Body of pancreas (tissue), 4 donors: ENCODE measurements at places on chromosomes 7 and 10.
A peak's percentile ranks its signal among the peaks of the same experiment; 100 is the strongest.

GRCh38 chr7:80127412-80128160 is 7.0 kb upstream of the GNAI1 start:
- no peak for DNase-seq

- DNase-seq, result no peak
Observed at GRCh38 chr10:24456322-24456721, 247.4 kb downstream of the KIAA1217 start.

DNA sequence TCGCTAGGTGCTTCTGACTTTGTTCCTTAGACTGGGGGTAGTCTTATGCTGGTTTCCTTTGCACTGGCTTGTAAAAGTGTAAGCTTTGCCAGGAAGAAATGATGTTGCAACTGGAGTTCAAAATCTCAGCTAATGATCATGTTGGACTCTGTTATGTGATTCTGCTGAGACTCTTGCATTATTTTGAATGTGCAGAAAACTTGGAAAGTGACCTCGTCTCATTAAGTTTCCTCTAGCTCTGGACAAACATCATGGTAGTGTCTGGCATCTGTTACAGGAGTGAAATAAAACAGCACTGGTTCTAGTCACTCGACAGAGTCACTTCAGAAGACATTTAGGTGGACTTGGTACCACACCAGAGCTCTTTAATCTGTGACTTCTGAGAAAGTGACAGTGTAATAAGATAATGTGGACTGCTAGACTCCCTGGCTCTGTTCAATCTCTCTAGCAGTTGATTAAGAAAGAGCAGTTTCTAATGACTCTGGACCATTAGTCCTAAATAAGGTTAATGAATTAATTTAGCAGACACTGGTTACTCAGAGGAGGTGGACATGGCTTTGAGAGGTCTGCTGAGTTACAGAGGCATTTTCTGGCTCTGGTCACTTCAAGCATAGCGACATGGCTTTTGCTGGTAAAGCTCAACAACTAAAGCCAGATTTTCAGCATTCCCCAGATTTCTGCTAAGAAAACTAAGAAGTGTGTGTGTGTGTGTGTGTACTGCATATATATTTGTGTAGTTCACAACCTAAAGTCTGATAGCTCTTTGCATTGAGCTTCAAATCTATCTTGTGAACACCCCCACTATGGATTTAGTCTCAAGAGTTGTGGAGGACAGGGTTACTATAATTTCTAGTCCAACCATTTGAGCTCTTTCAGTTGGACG is 2.0 kb downstream of the NRP1 start:
- no peak for DNase-seq

- no peak for DNase-seq
Observed at GRCh38 chr10:5584895-5585516, 60.2 kb downstream of the CALML3 start.

DNA sequence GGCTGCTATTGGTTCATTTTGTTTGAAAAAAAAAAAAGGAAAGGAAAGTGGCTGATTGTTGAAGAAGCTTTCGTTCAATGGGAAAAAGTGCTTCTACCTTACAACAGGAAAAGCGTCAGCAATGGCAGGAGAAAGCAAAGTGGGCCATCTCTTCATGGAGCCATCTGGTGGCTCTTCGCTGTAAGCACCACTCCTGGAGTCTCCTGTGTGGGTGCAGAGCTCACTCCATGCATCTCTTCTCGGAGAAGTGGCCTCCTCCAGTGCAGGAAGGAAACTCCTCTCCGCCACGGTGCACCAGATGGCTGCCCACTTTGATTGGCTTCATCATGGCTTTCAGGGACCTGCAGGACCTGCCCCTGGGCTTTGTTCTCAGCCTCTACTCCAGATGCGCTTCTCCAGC is 250.9 kb downstream of the PTEN start:
- DNase-seq, result peak; percentile 74

- no peak for DNase-seq
Observed at GRCh38 chr10:51766423-51767102, 67.2 kb upstream of the CSTF2T start.

- no peak for DNase-seq
Observed at GRCh38 chr7:112510001-112510742, 29.4 kb downstream of the LSMEM1 start.

DNA sequence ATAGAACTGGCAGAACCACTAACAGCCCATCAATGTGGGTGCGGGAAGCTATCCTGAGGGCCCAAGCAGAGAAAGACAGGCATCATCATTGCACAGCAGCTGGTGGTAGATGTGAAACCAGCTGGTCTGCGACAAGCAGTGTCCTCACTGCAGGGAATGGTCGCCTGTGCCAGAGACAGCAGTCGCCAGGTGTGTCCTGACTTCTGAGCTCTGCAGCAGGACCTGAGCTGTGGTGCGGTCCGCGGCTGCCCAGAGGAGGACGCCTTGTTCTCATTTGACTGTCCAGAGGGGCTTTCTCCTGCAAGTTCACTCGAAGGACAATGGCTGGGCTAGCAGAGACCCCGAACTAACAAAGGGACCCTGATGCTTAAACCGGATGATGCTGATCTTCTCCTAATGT is 97.4 kb downstream of the LRRC18 start:
- no peak for DNase-seq

GRCh38 chr7:115678086-115678982 is 352.2 kb downstream of the TFEC start:
- peak; percentile 76 for DNase-seq

DNA sequence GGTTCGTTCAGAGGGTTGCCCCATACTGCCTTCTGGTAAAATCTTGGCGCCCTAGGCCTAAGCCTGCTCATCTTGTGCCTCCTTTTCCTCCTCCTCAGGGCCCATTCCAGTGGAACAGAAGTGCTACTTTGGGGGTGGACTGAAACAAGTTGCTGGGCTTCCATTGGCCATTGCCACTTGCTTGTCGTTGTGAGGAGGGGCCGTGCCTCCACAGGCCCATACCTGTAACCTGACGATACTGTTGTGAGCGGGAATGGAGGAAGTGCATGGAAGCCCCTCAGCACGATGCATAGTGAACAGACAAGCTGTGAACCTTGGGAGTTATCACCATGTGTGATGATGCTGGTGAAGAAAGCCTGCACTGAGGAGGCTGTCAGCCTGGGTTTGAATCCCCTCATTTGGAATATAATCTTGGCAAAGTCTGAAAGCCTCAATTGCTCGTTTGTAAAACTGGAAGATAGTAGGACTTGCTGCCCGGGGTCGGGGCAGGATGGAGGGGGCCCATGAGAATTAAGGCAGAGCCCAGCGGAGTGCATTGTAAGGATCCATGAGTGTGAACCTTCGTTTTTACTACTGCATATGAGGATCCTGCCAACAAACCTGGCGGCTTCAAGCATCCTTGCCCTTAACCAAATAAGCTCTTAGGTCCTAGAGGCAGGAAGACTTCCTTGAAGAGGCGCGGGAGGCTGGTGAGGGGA is 671 bp upstream of the PAPSS2 start:
- no peak for DNase-seq

- no peak for DNase-seq
Observed at GRCh38 chr10:84360637-84361365, 32.4 kb downstream of the CCSER2 start.

GRCh38 chr10:69968830-69969229 is 83.8 kb upstream of the MACROH2A2 start:
- DNase-seq, result no peak

GRCh38 chr7:833601-834258 is 1.5 kb downstream of the SUN1 start:
- DNase-seq, result no peak

DNA sequence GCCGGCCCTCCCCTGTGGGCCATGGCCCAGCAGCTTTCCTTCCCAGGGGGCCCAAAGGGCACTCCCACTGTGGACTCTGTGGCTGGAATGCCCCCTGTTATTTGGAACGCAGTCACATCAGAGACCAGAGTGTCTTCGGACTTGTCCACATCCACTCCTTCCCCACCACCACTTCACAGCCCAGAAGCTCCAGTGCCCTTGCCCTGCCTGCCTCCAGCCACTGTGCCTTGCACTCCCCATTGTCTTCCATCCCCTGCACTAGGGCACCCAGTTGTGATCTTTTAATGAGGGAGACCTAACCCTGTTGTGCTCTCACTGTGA is 19.4 kb downstream of the INSIG1 start:
- no peak for DNase-seq

- DNase-seq, result no peak
Observed at GRCh38 chr7:121739465-121739864, 133.5 kb upstream of the PTPRZ1 start.

DNA sequence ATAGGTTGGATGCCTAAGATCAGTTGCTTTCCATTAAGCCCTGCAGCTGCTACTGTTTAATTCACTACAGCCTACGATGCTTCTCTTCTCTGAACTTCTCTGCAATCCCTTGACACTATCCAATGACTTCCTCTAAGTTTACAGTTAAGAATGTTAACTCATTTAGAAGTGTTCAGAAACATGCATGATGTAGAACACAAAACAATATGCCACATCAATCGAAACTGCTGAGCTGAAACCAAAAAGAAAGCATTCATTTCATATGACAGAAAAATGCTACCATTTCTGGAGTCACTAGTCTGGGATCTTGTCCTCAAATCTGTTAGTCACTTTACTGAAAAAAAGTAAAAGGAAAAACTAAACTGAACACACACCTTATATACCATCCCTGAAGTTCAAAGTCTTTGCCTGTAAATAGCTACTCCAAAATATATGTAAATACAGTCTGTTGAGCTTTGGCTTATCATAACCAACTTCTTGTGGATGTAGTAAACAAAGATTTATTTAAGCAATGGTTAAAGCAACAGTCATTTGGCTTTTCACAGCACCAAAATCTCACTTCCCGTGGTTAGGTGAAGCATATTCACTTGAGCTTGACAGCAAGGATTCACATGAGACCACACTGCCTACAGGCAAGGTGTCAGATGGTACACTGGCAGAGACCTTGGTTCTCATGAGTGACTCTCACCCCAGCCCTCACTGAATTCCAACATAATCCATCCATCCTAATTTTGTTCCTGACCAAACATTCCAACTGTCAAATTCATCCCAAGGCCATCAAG is 187.0 kb downstream of the PPP1R17 start:
- DNase-seq, result no peak

DNA sequence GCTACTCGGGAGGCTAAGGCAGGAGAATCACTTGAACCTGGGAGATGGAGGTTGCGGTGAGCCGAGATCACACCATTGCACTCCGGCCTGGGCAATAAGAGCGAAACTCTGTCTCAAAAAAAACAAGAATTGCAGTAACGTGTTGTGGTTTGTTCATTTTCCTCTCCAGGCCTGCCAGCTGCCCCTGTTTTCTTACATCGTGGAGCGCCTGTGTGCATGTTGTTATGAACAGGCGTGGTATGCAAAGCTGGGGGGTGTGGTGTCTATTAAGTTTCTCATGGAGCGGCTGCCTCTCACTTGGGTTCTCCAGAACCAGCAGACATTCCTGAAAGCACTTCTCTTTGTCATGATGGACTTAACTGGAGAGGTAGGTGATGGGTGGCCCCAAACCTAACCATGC is 52.1 kb downstream of the TRRAP start:
- DNase-seq, result no peak

- no peak for DNase-seq
Observed at GRCh38 chr7:121517591-121517990, 121.5 kb upstream of the FAM3C start.

DNA sequence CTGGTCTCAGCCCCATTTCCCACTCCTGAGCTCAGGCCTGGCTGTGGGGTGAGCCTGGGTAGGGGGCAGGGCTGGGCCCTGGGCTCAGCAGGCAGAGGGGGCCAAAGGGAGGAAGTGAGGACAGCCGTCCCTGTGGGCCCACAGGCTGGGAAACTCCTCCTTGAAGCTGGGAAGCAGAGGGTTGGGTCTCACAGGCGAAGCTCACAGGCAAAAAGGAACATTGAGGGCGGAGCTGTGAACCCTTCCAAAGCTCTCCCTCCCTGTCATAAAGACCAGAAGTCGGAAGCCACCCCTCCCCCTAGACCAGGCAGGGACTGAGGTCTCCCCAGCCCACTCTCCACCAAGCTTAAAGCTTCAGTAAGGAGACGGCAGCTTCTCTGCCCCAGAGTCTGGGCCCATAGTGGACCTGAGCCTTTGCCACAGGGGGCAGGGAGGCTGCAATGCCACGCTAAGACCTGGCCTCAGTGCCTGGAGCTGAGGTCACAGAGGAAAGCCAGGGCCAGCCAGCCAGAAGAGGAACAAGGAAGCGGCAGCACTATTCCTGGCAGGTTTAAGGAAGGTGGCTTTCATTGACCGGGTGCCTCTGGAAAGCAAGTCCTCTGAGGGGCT is 1.0 kb upstream of the KCP start:
- DNase-seq, result peak; percentile 25

DNA sequence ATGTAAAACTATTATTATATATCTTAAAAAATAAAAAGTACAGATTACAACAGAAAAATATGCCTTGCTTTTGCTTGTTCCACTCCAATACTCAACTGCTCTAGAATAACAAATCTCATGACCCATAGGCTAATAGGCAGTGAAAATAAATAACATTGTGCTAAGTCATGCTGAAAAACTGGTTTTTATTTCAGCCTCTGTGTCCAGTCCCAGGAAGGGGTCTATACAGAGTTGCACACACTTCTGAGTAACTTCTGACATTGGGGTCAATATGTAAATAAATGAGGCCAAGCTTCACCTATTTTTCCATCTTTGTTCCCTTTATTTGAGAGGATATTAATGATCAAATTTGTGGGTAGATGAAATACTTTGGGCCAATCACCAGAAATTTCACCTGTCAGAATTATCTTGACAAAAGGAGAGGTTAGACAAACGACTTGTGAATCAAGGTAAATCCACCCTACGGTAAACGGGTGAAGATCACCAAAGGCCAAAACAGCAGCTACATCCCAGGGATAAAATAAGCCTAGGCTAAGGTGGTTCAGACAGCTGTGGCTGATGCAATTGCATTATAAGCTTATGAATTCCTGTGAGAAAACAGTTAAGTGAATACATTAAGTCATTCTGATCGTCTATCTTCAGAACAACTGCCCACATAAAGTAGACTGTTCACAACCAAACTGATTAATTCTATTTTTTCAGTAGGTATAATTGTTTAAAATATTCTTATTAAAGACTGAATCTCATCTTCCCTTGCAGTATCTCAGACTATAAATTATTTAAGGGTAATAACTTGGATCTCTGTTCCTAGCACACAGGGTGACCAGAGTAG is 87.5 kb downstream of the UBE2H start:
- no peak for DNase-seq

- no peak for DNase-seq
Observed at GRCh38 chr7:132433301-132433700, 143.0 kb downstream of the PLXNA4 start.

DNA sequence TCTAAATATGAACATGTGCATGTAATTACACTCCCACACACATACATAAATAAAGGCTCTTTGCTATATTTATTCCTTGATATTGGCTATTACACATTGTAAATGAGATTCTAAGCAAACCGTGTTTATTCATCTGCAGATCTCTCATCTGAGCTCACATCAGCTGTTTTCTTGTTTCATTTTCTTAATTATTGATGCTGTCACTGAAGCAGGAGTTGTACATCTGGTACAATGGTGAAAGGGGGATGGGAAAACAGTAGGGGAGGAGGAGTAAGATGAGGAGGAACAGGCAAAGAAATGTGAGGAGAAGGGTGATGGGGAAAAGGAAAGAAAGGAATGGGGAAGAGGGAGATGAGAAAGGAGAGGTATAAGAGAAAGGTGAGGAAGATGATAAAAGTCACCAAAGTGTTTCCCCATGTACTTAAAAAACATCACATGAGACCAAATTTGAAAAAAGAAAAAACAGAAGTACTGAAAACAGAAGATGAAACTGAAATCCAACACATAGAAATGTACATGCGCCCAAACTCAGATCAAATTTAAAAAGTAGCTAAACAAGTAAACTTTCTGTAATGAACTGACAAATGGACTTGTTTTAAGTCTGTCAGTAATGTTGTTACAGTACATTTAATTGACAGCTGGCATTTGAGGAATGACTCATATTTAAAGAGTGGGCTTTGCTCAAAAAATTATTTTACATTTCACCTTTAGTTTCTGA is 472.2 kb downstream of the ARL4A start:
- no peak for DNase-seq
